ENCODE measurements at places on chromosomes 13 and 19.

GRCh38 chr19:1245494-1246264, 2.7 kb upstream of the MIDN start:
- DNase-seq: no peak

- DNase-seq: peak; percentile 93
These were observed 5.6 kb downstream of the C5AR1 start for GRCh38 chr19:47315125-47315821.

DNA sequence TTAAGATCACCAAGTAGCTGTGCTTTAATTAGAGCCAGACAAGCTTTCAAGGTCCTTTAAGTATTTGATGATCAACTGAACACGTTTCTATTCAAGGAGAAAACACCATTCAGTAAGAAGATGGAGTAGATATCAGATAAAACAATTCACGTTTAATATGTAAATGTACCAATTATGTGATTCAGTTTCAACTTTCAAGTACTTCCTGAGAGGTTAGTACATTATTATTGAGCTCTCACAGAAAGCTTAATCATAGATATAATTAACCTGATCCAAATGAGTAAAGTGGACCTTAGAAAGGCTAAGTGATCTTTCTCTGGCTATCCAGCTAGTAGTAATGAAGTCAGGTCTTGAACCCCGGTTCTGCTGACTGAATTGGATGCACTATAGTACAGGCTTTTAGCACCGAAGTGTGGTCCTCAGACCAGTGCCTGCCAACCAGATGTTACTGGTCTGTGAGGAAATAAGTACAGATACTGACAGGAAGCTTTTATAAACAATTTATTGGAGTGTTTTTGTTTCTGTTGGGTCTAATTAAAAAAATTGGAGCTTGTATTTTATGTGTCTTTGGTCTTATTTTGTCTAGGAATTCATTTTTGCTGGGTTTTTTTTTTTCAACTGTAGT, 10.2 kb downstream of the CLN5 start:
- no peak for DNase-seq

DNA sequence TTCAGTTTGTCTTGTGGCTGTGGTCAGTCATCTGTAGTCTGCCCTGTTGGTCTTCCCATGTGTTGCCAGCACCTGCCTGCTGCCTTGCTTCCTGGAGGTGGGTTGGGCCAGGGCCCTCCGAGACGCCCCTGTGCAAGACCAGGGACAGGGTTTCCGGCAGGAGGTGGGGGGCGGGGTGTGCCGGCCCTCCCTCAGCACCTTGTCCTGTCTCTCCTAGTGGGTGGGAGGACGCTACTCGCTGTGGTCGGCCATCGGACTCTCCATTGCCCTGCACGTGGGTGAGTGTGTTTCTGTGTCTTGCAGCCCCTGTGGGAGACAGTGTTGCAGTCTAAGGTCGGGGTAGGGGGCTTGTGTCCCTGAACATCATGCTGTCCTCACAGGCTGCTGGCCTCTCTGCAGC, 11.2 kb upstream of the PDCD2L start:
- DNase-seq: no peak

DNA sequence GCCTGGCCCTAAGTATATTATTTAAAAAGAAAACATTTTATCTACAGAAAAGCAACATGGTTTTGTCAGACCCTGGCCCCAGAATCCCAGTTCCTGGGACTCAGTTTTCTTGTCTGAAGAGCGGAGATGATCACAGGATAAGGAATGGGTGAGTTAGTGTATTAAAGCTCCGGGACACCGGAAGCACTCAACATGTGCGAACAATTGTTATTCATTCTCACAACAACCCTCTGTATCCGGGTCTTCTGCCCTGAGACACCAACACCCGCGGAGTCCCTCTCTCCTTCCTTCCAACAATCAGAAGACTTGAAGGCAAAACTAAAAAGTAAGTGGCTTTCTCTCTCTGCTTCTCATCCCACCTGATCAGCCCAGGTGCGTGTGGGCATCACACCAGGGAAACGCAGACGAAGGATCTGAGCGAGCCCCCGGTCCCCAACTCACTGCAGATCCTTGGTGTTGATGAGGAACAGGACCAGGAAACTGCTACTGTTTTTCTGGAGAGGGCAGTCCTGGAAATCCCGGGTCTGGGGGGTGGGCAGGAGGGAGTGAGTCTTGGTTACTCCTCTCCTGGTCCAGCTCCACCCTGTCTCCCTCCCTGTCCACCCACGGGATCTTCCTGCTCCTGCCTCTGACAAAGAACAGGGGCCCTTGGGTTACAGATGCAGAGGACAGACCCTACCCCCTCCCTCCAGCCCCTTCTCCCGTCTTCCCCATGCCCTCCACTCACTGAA, 2.0 kb downstream of the GPR108 start:
- no peak for DNase-seq

DNA sequence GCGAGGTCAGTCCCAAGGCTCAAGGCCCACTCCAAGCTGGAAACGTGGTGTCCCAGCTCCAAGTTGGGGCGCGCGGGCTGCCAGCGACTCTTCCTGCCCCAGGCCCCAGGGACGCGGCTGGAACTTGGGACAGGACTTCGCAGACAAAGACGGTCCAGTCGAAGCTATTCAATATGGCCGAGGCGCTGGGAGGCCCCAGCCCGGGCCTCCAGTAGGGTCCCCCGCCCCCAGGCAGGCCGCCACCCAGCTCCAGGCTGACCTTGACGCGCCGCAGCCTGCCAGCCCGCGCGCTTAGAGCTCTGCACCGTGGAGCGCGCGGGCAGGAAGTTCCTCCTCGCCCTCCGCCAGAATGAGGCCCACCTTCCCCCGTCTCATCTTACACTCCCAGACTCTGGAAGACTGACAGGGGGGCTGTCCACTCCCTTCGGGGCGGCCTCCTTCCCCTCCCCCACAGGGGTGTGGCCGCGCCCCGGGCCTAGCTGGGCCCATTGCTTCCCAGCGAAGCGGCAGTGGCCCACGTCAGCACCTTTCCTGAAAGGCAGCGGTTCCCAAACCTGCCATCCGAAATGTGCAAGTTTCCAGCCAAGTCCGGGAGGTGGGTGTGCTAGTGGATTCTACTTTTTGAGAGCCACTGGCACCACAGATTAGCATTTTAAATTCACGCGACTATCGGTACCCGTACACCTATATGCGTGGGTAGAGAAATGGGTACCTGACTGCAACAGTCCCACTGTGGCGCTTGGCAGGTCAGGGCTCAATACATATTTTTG, at the start of gene CCDC8:
CCDC8 (minus strand) TSS at position 303 of the 770 bp plus-strand sequence. CDS start 754 bp downstream, outside the sequence.
- DNase-seq: no peak

DNA sequence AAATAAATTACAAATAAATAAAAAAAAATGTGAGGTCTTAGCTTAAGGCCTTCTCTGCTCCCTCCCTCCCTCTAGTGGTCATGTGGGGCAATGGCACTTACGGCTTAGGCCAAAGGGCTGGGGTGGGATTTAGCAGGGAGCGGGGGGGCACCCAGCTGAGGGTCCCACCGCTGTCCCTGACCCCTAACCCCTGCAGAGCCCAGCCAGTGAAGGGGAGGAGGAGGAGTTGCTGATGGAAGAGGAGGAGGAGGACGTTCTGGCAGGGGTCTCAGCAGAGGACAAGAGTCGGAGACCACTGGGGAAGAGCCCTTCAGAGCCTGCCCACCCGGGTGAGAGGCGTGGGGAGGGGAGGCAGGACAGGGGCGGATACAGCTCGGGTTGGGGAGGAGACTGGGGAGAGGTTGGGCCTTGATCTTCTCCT, 9.3 kb downstream of the MPND start:
- peak; percentile 36 for DNase-seq

GRCh38 chr13:92806215-92806614, 420.4 kb upstream of the GPC6 start:
- DNase-seq: peak; percentile 1

- no peak for DNase-seq
These were observed 34.9 kb downstream of the TNFSF13B start for GRCh38 chr13:108304170-108305016.

DNA sequence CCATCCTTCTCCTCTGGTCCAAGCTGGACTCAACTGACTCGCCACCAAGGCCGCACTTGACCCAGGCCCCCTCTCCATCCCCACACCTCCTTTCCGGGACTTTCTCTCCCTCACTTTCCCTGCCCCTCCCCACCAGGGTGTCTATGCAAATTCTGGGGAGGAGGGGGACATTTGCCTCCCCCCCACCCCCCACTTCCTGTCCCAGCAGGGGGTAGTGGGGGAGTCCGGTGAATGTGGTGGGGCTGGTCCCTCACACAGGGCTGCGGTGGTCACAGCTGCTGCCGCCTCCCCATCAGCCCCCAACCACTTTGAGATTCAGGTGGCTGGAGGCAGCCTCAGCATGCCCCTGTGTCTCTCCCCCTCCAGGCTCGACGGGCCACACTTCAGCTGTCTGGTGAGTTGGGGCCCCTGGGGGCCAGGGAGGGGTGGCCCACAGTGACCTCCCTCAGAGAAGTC, 870 bp downstream of the SPIB start:
- DNase-seq: no peak

GRCh38 chr19:1315470-1316166, 29.9 kb downstream of the EFNA2 start:
- DNase-seq: no peak

GRCh38 chr13:98133946-98134345, 8.9 kb upstream of the FARP1 start:
- no peak for DNase-seq

DNA sequence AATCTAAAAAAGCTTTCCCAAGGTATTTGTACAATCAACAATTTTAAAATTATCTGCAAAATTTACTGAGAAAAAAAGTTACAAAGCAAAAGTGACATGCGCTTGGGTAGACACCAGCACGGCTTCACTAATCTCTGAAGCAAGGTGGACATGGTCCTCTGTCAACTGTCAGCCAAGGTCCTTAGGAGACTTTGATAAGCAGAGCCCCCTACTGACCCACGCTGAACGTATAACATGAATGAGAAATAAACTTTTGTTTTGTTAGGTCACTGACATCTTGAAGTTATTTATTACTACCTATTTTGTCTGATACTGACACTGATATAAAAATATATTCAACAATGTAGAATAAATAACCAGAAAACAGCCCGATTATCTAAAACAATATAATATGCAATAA, 100.7 kb upstream of the OBI1 start:
- no peak for DNase-seq

- no peak for DNase-seq
These were observed 5.7 kb upstream of the TNFSF13B start for GRCh38 chr13:108263621-108264355.

GRCh38 chr13:97017322-97017721, 23.0 kb upstream of the OXGR1 start:
- no peak for DNase-seq

DNA sequence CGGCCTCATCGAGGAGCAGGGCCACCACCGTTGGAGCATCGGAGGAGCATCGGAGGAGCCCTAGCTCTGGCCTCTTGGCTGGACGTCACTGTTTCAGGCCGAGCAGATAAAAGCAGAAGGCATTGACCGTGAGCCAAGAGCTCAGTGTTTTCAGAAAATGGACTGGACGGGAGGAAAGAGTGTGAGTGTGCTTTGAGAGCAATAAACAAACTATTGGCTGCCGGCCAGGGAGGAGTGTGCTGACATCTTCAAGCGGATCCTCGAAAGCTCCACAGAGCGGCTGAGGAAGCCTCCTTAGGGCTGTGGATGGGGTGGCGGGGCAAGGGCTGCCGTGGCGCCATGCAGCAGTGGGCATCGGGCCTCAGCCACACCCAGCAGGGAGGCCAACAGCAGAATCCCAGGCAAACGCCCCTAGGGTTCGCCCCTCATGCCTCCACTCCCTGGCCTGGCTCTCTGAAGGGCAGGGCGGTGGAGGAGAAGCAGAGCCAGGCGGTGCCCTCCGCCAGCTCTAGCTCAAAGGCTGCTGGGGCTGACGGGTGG, 41.8 kb downstream of the IRS2 start:
- no peak for DNase-seq

DNA sequence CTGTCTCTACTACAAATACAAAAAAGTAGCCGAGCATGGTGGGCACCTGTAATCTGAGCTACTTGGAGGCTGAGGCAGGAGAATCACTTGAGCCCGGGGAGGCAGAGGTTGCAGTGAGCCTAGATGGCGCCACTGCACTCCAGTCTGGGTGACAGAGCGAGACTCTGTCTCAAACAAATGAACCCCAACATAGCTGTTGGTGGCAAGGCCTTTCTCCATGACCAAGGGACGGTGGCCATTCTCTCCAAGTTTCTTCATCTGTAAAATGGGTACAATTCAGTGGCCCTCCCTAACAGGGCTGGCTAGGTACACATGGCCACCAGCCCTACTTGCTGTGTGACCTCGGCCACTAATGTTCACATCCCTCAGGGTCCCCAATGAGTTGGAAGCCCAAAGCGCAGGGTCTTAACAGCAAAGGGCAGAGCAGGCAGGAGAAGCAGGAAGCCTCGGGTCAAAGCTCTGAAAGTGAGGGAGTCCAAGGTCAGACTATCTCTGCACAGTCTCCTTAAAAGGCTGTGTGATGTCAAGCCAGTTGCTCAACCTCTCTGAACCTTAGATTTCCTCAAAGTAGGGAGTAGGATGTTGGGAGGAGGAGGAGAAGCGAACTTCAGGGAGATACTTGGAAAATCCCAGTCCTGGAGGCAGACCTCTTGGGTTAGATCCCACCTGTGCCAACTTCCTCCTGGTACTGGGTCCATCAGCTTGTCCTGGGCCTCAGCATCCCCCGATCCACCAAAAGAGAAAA, 2.7 kb downstream of the JUND start:
- DNase-seq: no peak

- DNase-seq: no peak
These were observed 34.7 kb upstream of the CASP14 start for GRCh38 chr19:15014579-15014978.

DNA sequence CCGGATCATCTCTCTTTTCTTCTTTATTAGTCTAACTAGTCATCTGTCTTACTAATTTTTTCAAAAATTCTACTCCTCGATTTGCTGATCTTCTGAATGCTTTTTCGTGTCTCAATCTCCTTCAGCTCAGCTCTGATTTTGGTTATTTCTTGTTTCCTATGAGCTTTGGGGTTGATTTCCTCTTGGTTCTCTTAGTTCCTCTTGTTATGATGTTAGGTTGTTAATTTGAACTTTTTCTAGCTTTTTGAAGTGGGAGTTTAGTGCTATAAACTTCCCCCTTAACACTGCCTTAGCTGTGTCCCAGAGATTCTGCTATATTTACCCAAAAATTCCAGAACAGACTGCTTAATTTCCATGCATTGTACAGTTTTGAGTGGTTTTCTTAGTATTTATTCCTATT, 3.4 kb downstream of the FCAR start:
- DNase-seq: no peak

- DNase-seq: no peak
These were observed 18.2 kb upstream of the FFAR2 start for GRCh38 chr19:35429698-35430408.

- DNase-seq: no peak
These were observed 30.6 kb downstream of the SERPINE3 start for GRCh38 chr13:51370116-51370515.

GRCh38 chr19:49972841-49973240, 11.9 kb upstream of the SIGLEC11 start:
- DNase-seq: no peak

GRCh38 chr13:47372751-47373150, 475.9 kb upstream of the HTR2A start:
- DNase-seq: no peak

- no peak for DNase-seq
These were observed 1.1 kb downstream of the PLEKHJ1 start for GRCh38 chr19:2234996-2235380.

DNA sequence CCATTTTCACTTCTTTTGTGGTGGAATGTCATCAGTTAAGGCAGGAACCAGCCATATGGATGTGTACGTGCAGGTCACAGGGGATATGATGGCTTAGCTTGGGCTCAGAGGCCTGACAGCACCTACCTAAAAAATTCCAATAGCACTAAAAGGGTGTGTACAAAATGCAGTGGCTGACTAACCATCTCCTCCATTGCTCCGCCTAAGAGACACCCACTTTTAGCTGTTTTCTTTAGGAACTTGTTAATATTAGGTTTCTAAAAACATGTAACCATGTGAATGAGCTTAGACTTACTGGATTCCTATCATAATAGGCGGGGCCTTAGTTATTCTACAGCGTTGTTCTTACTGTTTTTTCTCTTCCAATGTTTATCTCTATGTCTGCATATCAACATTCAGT, 25.8 kb downstream of the GP6 start:
- no peak for DNase-seq
